ENCODE measurements at places on chromosomes 16 and 17.

- DNase-seq = no peak
Measured at GRCh38 chr16:69150146-69150865, 17.9 kb downstream of the UTP4 start.

DNA sequence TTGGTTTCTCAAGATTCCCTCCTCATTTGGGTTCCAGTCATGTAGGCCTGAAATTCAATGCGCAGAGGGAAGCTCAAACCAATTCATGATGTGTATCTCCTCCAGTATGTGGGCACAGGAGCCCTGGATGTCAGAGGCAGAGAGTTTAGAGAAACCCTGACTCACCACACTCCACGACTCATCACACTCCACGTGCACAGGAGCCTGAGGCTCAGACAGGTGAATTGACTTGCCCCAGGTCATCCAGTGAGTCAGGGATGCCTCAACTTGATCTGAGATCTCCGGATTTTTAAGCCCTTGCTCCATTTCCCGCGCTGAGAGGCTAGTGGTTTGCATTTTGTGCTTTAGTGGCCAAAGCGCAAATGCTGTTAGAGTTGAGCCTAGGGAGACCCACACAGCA is 183.9 kb downstream of the HAPSTR1 start:
- DNase-seq = no peak

DNA sequence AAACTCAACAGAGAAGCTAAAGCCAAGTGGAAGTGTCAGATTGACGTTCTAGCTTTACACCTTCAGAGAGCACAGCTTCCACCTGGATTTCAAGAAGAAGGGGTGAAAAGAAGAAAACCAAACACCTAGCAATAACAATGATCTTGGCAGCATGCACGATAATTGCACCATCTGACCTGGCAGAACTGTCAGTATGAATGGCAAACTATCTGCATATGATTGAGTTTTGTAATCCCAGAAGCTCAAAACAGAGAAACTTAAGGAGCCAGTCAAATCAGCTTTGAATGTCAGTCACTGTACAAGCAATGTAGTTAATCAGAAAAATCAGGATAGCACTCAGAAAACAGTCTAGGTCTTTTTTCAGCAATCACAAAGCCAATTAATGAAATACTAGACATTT is 427.1 kb downstream of the ZFHX3 start:
- DNase-seq = no peak

- DNase-seq = no peak
Measured at GRCh38 chr17:48615047-48615962, at the start of gene HOXB8. Gene HOXB8, minus strand, starts transcription at chr17:48615292. Its CDS starts 588 bp downstream, at chr17:48614704.

GRCh38 chr16:80150978-80151721 is 389.6 kb upstream of the DYNLRB2 start:
- no peak for DNase-seq

DNA sequence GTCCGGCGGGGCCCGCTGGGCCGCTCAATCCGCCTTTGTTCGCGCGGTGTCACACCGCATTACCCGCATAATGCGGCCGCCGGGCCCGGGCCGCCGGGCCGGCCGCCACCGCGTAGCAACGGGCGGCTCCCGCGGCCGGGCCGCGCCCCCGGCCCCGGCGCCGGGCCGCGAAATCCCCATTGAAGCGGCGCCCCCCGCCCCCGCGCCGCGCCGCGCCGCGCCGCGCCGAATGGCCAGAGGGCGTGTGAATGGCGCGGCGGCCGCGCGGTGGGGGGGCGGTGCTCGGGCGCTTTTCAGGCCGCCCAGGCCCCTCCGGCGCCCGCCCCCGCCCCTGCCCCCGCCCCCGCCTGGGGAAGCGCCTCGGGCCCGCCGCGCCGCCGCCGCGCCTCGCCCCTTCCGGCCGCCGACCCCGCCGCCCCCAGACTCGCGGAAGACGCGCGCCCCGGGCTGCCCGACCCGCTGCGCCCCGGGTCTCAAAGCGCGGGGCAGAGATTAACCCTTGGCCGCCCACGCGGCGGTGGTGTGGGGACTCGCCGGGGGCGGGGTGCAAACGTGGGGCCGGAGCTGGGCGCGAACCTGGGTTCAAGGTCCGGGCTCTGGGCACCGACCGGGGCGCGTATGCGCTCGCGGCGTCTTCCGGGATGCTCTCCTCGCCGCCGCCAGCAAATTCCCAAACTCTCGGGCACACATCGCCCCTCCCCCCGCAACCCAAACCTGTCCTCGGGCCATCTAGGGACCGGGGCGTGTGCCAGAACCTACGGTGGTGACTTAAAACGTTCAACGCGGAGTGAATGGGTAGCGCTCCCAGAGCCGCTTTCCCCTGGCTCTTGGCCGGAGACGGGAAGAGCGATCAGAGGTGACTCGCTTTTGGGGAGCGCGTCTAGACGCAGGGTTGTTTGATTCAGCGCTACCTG is 46.7 kb downstream of the WNT3 start:
- DNase-seq = peak; percentile 63

- peak; percentile 76 for DNase-seq
Measured at GRCh38 chr17:42275527-42276358, 448 bp downstream of the STAT5B start.

DNA sequence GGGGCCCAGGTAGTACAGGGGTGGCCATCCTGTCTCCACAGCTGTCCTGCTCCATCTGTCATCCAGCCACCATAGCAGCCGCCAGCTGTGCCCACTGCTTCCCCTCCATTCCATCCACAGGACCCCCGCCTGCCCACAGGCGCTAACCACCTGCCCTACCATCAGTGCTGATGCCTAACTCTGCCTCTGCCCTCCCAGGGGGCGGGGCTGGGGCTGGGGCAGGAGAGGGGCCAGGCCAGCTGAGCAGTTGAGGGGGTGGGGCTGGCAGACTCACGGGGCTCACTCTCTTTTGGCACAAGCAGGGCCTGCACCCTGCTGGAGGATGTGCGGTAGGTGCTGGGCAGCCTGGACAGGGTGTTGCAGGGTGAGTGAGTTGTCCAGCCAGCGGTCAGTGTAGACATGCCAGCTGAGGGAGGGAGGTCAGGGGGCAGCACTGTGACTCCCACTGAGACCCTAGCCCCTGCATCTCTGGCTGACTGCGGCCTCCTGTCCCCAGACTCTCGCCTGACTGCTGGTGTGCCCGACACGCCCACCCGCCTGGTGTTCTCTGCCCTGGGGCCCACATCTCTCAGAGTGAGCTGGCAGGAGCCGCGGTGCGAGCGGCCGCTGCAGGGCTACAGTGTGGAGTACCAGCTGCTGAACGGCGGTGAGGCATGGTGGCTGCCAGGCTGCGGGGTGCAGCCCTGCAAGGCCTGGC is 9.6 kb downstream of the GALK1 start:
- no peak for DNase-seq

DNA sequence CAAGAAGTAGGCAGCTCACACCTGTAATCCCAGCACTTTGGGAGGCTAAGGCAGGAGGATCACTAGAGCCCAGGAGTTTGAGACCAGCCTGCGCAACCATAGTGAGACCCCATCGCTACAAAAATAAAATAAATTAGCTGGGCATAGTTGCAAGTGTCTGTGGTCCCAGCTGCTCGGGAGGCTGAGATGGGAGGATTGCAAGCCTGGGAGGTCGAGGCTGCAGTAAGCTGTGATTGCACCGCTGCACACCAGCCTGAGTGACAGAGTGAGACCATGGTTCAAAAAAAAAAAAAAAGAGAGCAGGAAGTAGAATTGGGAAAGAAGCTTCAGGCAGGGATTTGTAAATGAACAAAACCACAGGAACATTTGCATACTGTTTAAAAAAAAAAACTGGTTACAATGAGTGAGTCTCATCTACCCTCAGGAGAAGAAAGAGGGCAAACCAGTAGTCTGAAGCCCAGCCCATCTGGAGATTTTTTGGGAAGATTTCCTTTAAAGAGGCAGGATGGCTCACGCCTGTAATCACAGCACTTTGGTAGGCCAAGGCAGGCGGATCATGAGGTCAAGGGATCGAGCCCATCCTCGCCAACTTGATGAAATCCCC is 7.9 kb downstream of the MPV17L start:
- no peak for DNase-seq

DNA sequence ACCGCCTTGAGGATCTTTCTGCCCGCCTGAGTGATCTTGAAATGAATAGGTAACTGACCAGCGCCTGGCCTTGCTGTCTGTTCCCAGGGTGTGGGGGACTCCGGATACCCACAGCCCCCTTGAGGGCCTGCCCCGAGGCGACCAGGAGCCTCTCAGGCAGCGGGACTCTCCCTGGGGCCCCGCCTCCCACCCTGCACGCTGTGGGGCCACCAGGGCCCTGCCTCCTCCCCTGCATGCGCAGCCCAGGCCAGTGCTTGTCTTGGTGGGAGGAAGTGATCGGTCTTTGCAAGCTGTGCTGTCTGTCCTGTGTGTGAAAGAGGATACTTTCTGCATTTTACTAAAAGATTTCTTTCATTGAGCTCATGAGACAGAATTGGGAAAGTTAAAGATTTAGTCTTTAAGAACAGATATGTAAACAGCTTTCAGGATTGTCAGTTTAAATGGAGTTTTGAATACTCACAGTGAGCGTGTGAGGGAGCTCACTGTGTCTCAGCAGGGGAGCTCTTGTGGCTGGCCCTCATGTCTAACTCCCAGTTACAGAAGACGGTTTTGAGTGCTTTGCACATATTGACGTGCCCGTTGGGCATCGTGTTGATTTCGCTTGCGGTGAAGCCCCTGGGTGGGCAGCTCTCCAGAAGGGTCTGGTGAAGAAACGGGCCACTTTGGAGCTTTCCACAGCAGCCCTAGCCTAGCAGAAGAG is 36.1 kb upstream of the CAPN15 start:
- no peak for DNase-seq

GRCh38 chr16:50797456-50797855 is 55.6 kb downstream of the CYLD start:
- no peak for DNase-seq

DNA sequence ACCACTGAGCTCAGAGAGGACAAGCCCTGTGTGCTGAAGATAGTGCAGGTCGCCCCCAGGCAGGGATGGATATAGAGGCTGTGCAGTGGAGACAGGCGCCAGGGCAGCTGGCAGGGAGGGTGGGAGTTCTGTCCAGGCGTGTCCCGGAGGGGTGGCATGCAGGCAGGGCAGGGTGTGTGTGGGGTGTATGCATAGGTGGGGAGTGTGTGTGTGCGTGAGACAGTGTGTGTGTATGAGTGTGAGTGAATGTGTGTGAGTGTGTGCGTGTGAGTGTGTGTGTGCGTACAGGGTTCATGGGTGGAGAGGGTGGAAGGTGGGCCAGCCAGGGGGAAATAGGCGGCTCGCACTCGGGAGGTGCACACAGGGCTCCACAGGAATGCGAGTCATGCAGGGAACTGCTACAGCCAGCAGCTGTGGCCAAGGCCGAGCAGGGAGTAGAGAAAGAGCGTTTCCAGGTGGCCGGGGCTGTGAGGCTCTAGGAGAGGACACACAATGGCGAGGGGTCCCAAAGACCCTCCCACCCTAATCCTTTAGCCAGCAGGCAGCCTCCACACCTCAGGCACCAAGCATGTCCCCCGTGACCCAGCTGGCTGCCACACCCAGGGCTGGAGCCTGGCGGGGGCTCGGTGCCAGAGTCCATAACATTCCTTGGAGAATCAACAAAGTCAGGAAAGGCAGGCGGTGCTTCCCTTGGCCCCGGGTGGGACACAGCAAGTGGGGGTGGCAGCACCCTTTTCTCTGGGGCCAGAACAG is 4.6 kb downstream of the PLCD3 start:
- DNase-seq = no peak

- no peak for DNase-seq
Measured at GRCh38 chr16:69087161-69087581, 18.3 kb upstream of the HAS3 start.

DNA sequence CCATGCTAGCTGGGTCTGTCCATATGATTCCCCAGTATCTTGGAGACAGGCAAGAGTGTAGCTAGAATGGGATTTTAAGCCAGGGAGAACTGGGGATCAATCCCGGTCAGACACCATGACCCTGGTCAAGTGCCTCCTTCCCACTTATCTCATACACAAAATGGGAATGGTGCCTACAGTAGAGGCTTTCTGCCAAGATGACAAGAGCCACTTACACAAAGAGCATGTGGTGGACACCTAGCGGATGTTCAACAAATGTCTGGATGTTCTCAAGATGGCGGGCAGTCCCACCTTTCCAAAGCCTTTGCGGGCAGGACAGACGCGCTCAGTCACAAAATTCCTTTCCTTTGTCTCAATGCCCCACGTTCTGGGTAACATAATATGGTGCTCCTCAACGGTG is 57.3 kb downstream of the MAF start:
- DNase-seq = no peak

DNA sequence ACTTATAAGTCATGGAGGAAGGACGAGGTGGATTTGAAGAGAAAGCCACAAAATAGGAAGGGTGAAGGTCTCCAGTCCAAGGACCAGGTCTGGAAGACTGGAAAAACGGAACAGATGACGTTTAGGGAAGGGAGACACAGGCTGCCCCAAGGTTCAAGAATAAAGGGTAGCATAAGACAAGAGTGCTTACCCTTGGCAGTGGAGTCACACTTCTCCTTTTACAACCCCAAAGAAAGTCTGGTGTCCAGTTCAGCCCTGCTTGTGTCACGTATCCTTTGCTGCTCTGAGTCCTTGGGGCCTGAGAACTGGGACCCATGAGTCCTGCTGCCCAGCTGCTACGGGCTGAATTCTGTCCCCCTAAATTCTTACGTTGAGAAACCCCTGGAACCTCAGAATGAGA is 13.0 kb upstream of the GGA2 start:
- no peak for DNase-seq

DNA sequence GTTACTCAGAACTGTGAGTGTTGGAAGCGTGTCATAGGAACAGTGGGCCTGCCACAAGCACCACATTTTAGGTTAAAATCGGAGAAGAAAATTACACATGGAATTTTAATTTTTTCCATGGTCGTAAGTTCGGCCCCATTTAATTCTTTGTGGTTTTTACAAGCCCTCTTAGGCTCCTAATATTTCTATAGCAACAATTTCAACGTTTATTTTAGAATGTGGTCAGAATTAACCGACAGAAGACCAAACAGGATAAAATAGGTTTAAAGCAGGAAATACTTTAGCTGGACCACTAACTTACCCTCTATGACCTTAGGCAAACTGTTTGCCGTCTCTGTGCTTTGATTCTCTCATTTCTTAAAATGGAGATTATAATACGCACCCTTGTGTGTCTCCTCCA is 69.9 kb downstream of the FTO start:
- DNase-seq = no peak

GRCh38 chr17:55576996-55577586 is 65.8 kb upstream of the SMIM36 start:
- peak; percentile 62 for DNase-seq

- peak; percentile 79 for DNase-seq
Measured at GRCh38 chr16:29811896-29812665, at the start of gene PRRT2. Gene PRRT2, plus strand, starts transcription at chr16:29812193. Its CDS starts 862 bp downstream, at chr16:29813055.

GRCh38 chr17:65895969-65896368 is 296.0 kb downstream of the CEP112 start:
- DNase-seq = no peak

DNA sequence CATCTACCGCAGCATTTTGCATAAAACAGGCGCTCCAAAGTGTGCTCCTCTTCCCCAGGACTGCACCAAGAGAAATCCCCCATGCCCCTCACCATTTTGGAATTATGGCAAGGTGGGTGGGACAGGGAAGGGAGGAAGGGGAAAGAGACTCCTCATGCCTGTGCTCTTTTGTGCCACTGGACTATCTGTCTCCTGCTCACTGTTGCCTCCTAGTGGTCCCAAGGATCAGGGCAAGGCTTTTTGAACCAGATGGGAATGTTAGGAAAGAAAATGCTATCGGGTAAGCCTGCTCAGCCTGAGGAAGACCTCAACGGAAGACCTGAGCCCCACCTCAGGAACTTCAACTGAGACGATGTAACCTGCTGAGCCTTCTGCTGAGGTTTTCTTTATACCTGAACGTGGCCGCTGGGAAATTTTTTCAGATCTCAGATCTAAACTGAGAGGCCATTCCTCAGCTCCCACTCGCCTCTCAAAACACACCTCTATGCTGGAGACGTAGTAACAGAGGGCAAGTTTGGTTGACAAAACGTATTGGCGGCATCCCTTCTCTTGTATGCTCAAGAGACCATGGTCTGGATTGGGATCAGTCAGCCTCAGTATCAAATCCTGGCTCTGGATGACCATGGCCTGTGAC is 58.3 kb downstream of the SPACA3 start:
- DNase-seq = peak; percentile 77

Measured in activated CD8-positive, alpha-beta memory T cell treated with anti-CD3 and anti-CD28 coated beads, Interleukin-2, amount 50 U/mL, for 48 hours (primary cell).